Activated CD4-positive, alpha-beta memory T cell treated with anti-CD3 and anti-CD28 coated beads, Interleukin-2, amount 10 ng/mL, durations not matched to agents 7 days and 5 days (primary cell): ENCODE measurements at places on chromosomes 6 and 20. TPM values are rescaled to one million over a fixed set of nuclear protein-coding genes. Genes with fewer than 3 reads are reported as not detected.

GRCh38 chr20:47456952-47457724 lies 44.5 kb upstream of the NCOA3 start:
- DNase-seq, result no peak

DNA sequence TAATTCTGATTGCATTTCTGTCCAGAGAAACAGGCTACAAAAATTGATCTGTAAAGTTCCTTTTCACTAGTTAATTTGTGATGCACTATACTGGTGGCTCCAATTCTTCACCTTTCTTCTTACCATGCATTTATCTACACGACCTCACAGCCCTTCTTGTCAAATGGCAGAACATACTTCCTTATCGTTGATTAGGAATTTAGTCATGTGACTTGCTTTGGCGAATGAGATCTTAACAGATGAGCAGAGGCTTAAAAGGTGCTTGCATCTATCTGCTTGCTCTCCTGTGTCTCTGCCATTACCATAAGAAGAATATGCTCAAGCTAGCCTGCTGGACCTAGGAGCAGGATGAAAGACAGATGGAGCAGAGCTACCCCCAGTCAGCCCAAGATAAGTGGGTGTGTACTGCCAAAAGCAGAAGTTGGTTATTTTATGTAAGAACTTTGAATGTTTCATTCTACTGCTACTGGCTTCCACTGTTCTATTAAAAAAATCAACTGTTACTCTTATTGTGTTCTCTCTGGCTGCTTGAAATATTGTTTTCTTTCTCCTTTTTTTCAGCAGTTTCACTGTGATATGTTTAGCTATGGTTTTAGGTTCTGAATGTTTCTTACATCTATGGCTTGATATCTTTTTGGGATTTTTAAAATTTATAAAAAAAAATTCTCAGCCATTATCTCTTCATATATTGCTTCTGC lies 40.2 kb upstream of the RBM24 start:
- no peak for DNase-seq

GRCh38 chr6:149236589-149236988 lies 80.9 kb upstream of the TAB2 start:
- DNase-seq, result no peak

GRCh38 chr6:19415605-19416326 lies 421.4 kb upstream of the ID4 start:
- no peak for DNase-seq

- no peak for DNase-seq
Observed at GRCh38 chr6:43082806-43083655, 6.9 kb downstream of the PTK7 start.

DNA sequence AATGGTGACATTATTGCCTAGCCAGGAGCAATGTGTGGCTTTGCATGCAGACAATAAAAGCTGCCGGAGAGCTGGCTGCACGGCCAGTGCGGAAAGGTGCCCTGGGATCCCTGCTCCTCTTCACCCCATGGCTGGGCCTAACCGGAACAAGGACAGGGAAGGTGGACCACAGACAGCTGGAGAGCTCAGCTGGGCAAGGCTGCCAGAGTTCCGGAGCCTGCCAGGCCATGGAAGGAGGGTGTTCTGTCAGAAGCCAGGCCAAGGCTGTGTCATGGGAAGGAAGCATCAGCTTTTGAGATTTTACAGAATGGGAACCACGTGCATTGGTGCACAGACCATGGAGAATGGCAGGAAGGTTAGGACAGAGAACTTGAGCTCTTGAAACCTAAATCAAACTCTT lies 25.0 kb downstream of the MAP1LC3A start:
- DNase-seq, result no peak

DNA sequence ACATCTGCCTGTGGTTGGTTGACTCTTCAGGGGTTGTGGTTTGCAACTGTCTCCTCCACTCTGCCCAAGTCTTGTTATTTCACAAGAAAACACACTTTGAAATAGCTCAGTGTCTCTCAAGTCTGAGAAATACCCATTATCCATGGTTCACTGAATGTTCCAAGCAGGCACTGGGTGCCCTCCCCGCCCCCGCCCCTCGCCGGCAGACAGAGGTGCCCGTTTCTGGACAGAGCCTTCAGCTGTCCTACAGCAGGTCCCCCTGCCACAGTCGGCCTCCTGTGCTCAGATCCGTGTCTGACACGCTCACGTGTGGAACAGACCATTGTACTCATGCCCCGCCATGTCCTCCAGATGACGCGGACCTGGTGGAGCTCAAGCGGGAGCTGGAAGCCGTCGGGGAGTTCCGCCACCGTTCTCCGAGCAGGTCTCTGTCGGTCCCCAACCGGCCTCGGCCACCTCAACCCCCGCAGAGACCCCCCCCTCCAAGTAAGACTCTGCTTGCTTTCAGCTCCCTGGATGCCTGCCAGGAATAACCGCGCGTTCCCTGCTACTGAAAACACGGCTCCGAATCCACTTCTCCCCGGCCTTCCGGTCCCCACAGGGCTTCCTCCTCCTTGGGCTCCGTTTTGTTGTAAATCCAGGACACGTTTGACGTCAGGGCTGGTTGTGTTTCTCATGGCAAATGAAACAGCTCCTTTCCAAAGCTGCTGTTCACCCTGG lies 81.4 kb downstream of the SERAC1 start:
- DNase-seq, result no peak

GRCh38 chr6:43887906-43888683 lies 118.1 kb downstream of the VEGFA start:
- no peak for DNase-seq

DNA sequence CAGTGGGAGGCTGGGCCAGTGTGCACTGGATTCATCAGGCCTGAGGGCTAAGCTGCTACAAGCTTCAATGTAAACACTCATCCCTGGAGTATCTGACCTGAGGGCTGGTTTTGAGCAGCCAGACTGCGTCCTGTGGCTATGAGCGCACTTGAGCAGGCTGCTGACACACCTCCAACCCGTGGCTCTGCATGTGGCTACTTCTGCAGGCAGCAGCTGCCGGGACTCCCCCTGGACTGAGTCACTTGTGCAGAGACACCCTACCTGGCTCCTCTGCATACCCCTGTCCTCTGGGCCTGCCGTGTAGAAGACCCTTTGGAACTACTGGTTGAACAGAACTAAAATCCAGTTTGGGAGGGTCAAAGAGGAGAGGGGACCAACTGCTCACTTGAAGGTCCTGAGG lies 172.0 kb downstream of the SCP2D1 start:
- DNase-seq, result no peak

GRCh38 chr20:39862470-39862891 lies 826.6 kb downstream of the MAFB start:
- DNase-seq, result no peak

DNA sequence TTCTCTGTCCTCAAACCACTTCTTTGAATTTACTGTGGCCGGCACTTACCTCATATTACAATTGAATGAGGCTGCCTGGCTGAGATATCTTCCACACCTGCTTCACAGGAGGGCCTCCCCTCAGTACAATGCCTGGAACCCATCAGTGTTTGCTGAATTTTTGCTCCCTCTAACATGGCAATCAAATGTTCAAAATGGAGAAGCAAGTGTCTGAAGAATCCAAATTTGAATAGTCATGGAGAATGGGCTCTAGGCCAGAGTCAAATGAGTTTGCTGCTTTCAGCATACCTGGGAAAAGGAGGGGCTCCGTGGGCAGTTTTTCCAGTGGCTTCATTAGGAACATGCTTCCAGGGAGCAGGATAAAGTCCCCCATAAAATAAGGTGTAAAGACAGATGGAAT lies 564.8 kb downstream of the UTRN start:
- DNase-seq, result no peak

- no peak for DNase-seq
Observed at GRCh38 chr20:63958964-63959698, 2.9 kb upstream of the UCKL1 start.

GRCh38 chr20:58173930-58174707 lies 54.3 kb downstream of the ANKRD60 start:
- no peak for DNase-seq

GRCh38 chr20:995170-995569 lies 6.9 kb downstream of the RSPO4 start:
- DNase-seq, result no peak

DNA sequence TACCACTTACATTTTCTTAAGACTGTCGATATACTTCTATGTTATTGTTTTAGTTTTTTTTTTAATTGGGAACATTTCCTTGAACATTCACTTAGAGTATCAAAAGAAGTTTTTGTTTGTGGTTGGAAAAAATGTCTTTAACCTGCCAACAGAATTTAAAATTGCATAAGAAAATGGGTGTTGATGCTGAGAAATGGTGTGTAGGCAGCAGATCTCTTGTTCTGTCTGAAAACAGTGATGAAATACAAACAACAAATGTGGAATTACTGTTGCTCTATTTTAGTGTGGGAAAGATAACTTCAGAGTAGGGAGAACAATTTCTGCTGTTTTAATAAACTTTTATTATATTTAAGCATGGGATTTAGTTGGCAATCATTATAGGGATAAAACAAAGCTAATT lies 293.5 kb downstream of the CDKAL1 start:
- DNase-seq, result no peak

DNA sequence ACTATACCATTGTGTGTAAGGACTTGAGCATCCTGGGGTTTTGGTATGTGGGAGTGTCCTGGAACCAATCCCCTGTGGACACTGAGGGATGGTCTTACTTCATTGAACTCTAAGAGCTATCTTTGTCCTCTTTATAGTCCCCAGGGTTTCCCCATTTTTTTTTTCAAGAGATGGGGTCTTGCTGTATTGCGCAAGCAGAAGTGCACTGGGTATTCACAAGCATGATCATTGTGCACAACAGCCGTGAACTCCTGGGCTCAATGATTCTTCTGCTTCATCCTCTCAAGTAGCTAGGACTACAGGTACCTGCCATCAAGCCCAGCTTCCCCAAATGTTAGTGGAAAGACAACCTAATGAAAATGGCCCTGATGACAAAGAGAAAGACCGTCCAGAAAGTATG lies 2.2 kb upstream of the ASCC3 start:
- DNase-seq, result no peak

Gene SLC26A8
- not detected for total RNA-seq

Gene DEFB124
- total RNA-seq, result not detected

Gene UNC5CL
- 2.3 TPM for total RNA-seq
